Stimulated activated CD8-positive, alpha-beta memory T cell treated with anti-CD3 and anti-CD28 coated beads, Interleukin-15, amount 100 ng/mL, for 48 hours (primary cell): ENCODE measurements at places on chromosomes 7 and 10.

DNA sequence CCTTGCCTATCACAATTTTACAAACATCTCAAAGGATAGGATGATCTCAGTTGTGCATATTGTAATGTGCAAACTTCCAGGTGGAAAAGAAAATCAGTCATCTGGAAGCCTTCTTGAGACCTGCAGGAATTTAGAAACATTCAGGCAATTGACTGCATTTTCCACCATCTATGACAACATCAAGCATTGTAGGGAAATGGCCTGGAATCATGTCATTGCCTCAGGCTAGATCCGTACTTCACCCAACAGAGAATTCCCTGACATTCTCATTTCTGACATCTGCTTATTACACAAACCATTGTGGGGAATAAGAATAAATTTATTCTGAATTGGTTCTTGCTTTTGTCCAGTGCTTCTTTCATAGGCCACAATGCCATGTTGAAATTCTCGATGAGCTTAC lies 124.9 kb upstream of the NPVF start:
- no peak for DNase-seq

- no peak for DNase-seq
Observed at GRCh38 chr10:61580608-61581007, 82.1 kb upstream of the CABCOCO1 start.

DNA sequence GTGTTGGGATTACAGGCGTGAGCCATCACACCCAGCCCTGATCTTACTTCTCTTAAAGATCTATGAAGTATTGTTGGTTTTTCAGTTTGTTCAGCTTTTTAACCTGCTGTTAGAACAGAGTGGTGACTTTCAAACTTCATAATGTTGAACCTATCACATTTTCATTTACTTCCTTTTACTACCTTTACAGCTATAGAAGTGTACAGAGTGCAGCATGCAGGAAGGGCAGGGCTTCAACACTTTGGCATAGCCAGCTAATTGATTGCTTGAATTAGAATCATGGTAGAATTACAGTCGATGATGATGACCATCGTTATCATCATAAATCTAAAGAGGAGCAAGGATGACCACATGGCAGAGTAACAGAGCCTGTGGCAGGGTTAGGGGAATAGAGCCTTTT lies 55.5 kb downstream of the AOAH start:
- DNase-seq: no peak

- DNase-seq: peak; percentile 38
Observed at GRCh38 chr7:7944619-7945282, 23.8 kb upstream of the GLCCI1 start.

DNA sequence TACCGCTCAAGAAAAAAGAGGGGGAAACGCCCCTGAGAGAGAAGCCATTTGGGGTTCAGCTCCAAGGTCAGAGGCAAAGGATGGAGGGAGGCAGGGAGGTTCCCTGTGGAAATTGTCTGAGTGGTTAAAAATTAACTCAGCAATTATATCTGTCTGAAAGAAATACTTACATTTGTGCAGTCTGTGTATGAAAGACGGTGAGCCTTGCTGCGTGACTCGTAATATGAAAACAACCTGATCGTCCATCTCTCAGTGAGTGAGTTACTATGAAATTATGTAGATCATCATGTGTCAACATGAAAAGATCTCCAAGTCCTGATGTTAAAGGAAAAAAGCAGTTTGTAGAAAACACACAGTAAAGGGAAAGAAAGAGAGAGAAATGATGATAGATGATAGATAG lies 67.2 kb upstream of the FAM204A start:
- no peak for DNase-seq

DNA sequence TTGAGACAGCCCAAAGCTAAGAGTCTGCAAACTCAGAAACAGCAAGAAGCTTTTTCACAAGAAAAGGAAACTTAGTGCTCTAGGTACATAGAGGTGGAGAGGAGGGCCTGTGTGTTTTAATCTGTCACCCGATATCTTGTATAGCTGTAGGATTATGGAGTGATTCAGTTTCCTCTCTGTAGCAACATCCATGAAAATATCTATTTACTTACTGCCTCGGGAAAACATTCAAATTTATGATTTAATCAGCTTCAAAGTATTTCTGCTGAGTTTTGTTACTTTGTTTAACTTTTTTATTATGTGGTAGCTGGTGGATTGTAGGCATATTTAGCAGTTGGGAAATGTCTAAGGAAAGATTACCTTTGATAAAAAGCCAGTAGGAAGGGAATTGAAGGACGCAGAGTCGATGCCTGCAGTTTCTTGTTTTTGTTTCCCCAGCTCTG lies 292.0 kb downstream of the CCDC3 start:
- no peak for DNase-seq
